Progenitor cell of endocrine pancreas (in vitro differentiated cells): ENCODE measurements at places on chromosomes 7 and 10. TPM values are rescaled to one million over a fixed set of nuclear protein-coding genes. Genes with fewer than 3 reads are reported as not detected.

DNA sequence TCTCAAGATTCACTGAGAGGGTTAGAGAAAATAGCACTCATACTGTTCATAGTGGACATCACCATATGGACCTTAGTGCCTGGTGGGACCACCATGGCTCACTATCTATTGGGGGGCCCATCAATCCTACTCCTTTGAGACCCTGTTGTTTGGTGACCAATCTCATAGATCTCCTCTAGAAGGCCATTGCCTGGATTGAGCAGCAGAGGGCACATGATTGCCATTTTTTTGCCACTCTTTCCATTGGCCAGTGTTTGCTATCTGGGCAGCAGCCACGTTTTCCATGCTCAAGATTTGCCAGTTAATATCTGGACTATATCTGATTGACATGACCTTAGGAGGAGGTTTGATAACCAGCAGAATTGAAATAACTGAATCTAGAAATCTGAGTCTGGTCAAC, 244.5 kb downstream of the ITGB1 start:
- H3K27me3 ChIP-seq: no peaks in the 10 kb centered on the region
- peaks cover 4% of the 10 kb centered on the region for H3K4me1 ChIP-seq
- no peak overlapping the region for H3K27ac ChIP-seq

GRCh38 chr10:79084972-79085597, 16.3 kb downstream of the ZMIZ1 start:
- no peak for DNase-seq
- H3K36me3 ChIP-seq: no peaks in the 10 kb centered on the region
- H3K27me3 ChIP-seq: no peaks in the 10 kb centered on the region
- H3K4me3 ChIP-seq: no peak overlapping the region

DNA sequence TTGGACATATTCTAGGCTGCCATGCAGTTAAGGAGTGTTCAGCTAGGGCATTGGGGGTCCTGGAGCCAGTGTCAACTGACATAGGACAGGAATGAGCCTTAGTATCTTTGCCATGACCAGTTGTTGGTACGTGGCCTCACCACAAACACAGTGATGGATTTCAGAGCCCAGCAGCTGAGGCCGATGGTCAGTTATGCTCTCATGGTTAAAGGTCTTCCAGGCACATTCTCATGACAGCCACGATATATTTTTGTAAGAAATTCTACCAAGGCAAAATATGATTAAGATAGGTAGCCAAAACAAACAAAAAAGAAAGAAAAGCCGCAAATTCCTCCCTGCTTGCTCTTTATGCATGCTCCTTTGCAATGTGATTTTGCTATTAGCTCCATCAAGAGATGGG, 47.8 kb downstream of the CDHR3 start:
- H3K4me3 ChIP-seq: no peak overlapping the region
- no peak for DNase-seq
- H3K4me1 ChIP-seq: peaks cover 14% of the 10 kb centered on the region
- peaks cover 27% of the 10 kb centered on the region for H3K27me3 ChIP-seq
- no peak overlapping the region for H3K27ac ChIP-seq

DNA sequence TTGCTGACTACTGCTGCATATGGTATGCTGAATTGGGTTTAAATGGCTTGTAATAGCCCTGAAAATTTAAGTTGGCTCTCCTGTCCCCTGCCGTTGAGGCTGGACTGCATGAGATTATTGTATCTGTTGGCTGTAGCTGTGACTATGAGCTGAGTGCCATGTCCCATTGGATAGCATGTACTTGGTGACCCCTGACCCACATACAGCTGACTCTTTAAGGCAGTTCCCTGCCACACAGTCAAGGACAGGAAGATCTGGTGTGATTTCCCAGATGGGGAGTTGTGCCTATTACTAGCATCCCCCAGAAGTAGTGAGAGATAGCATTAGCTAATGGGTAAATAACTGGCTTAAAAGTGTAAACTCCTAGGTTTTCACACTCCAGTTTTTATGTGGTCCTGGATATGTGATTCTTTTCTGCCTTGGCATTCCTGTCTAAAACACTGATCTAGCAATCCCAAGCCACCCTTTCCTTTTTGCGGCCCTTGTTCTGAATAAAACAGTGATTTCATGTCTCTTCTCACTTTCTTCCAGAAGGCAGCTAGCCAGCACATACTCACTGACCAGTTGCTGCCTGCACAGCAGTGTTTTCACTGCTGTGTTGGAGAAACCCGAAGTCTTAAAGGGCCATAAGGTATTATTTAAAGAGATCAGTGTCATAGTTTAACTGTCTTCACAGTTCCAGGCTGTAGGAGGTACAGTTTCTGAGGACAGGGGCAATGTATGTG, 35.9 kb downstream of the LRRC4 start:
- no peak overlapping the region for H3K27ac ChIP-seq
- no peaks in the 10 kb centered on the region for H3K27me3 ChIP-seq
- DNase-seq: no peak
- no peak overlapping the region for H3K4me3 ChIP-seq
- H3K4me1 ChIP-seq: peaks cover 29% of the 10 kb centered on the region
- H3K36me3 ChIP-seq: peaks cover 20% of the 10 kb centered on the region

DNA sequence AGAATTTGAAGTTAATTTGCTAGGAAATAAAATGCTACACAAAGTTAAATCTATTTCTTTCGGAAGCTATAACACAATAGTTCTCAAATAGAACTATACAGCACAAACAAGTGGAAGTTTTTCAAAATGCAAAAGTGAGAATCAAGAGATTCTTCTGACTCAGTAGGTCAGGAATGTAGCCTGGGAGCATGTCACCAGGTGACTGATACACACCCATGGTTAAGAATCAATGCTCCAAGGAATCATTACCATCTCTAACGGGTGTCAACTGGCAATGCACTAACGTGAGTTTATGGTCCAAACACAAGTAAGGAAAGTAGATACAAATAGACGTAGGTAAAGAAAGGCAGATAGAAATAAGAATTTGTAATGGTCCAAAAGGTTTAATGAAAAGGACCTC, 170.5 kb downstream of the SRPK2 start:
- H3K4me3 ChIP-seq: no peak overlapping the region
- H3K27me3 ChIP-seq: no peaks in the 10 kb centered on the region
- DNase-seq: no peak
- peaks cover 30% of the 10 kb centered on the region for H3K4me1 ChIP-seq

- H3K4me3 ChIP-seq: no peak overlapping the region
- no peaks in the 10 kb centered on the region for H3K36me3 ChIP-seq
- H3K27ac ChIP-seq: no peak overlapping the region
Measured at GRCh38 chr7:80632819-80633218, 5.6 kb upstream of the CD36 start.

DNA sequence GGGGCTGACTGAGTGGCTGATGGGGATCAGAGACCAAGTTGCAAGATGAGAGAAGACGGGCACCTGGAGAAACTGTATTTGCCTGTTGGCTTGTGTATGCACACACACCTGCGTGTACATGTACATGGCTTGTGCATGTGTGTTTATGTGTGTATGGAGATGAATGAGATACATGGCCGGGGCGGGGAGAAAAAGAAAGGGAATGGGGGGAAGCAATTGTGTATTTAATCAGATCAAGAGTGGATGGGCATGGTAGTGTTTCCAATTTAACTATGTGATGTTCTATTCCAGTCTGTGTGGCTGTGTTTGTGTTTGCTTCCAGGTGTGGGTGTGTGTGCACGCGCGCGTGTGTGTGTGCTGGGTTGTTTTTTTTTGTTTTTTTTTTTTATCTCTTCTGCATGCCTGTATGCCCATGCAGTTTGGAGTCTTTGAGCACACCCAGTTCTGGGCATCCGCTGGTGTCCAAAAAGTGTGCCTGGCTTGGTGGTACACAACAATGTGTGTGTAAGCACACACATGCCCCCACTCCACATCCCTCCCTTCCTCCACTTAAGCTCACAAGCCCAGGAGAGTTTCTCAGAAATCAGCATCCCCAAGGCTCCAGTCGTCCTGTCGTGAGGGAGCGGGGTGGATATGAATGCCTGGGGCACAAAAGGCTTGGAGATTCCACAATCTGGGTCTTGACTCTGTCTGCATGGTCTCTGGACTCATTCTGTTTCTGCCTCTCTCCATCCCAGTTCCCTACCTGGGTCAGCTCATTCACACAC, 2.5 kb upstream of the VGF start:
- H3K4me1 ChIP-seq: peaks cover 9% of the 10 kb centered on the region
- no peaks in the 10 kb centered on the region for H3K36me3 ChIP-seq
- H3K4me3 ChIP-seq: no peak overlapping the region
- peak overlapping the region; percentile 72 for H3K27ac ChIP-seq
- no peak for DNase-seq
- H3K27me3 ChIP-seq: peaks cover 74% of the 10 kb centered on the region

- peak overlapping the region; percentile 91 for H3K27ac ChIP-seq
- H3K4me1 ChIP-seq: peaks cover 46% of the 10 kb centered on the region
- no peaks in the 10 kb centered on the region for H3K27me3 ChIP-seq
- DNase-seq: no peak
Measured at GRCh38 chr10:72097448-72098300, 9.3 kb upstream of the SPOCK2 start.

GRCh38 chr10:96038476-96039387, 4.7 kb upstream of the CCNJ start:
- no peak overlapping the region for H3K27ac ChIP-seq
- H3K4me1 ChIP-seq: peaks cover 7% of the 10 kb centered on the region
- no peak for DNase-seq
- no peak overlapping the region for H3K4me3 ChIP-seq
- no peaks in the 10 kb centered on the region for H3K27me3 ChIP-seq

DNA sequence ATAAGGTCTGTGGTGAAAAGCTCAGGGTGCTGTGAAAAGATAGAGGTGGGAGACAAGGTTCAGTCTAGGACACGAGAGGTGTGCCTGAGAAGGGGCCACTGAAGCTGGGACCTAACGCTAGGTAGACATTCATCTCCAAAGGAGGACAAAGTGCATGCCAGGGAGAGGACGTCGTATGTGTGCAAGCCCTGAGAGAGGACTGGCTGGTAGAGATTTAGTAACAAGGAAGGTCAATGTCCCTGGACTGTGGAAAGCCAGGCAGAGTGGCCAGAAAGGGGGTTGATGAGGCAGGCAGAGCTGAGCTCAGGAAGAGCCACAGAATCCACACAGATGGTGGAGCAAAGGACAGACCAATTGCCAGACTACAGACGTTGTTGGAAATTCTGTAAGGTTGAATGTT, 817.6 kb downstream of the CCSER2 start:
- no peak overlapping the region for H3K27ac ChIP-seq
- no peak for DNase-seq
- peaks cover 2% of the 10 kb centered on the region for H3K36me3 ChIP-seq
- H3K27me3 ChIP-seq: peaks cover 21% of the 10 kb centered on the region

- no peak for DNase-seq
- H3K27ac ChIP-seq: no peak overlapping the region
- H3K36me3 ChIP-seq: peaks cover 3% of the 10 kb centered on the region
- H3K27me3 ChIP-seq: no peaks in the 10 kb centered on the region
- H3K4me1 ChIP-seq: peaks cover 1% of the 10 kb centered on the region
- no peak overlapping the region for H3K4me3 ChIP-seq
Measured at GRCh38 chr10:101938305-101939007, 94.9 kb upstream of the KCNIP2 start.

DNA sequence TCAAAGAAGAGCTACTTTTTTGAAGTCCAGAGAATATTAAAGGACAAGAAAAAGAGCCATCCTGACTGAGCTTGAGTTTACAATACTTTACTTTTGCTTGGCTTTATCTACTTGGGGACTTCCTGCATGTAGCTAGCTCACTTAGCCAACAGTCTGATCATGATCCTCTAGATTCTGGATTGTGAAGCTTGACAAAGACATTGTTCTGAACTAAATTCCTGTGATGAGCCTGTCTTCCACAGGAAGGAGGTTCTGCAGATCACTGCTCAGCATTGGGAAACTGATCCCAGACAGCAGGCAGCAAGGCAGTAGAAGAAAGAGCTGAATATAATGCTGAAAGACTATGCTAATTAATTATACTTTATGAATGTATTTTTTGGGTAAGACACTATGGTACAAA, 296.4 kb downstream of the DGKB start:
- peaks cover 3% of the 10 kb centered on the region for H3K36me3 ChIP-seq
- H3K27me3 ChIP-seq: no peaks in the 10 kb centered on the region
- no peak for DNase-seq
- H3K4me1 ChIP-seq: peaks cover 9% of the 10 kb centered on the region

GRCh38 chr7:7329326-7329725, 147.0 kb downstream of the C1GALT1 start:
- no peaks in the 10 kb centered on the region for H3K36me3 ChIP-seq
- no peak overlapping the region for H3K27ac ChIP-seq
- no peak for DNase-seq
- peaks cover 4% of the 10 kb centered on the region for H3K27me3 ChIP-seq
- H3K4me3 ChIP-seq: no peak overlapping the region

GRCh38 chr10:116112232-116113231, 160.5 kb downstream of the GFRA1 start:
- peaks cover 13% of the 10 kb centered on the region for H3K4me1 ChIP-seq
- no peak for DNase-seq
- H3K27ac ChIP-seq: no peak overlapping the region
- H3K4me3 ChIP-seq: no peak overlapping the region
- no peaks in the 10 kb centered on the region for H3K27me3 ChIP-seq
- H3K36me3 ChIP-seq: no peaks in the 10 kb centered on the region

DNA sequence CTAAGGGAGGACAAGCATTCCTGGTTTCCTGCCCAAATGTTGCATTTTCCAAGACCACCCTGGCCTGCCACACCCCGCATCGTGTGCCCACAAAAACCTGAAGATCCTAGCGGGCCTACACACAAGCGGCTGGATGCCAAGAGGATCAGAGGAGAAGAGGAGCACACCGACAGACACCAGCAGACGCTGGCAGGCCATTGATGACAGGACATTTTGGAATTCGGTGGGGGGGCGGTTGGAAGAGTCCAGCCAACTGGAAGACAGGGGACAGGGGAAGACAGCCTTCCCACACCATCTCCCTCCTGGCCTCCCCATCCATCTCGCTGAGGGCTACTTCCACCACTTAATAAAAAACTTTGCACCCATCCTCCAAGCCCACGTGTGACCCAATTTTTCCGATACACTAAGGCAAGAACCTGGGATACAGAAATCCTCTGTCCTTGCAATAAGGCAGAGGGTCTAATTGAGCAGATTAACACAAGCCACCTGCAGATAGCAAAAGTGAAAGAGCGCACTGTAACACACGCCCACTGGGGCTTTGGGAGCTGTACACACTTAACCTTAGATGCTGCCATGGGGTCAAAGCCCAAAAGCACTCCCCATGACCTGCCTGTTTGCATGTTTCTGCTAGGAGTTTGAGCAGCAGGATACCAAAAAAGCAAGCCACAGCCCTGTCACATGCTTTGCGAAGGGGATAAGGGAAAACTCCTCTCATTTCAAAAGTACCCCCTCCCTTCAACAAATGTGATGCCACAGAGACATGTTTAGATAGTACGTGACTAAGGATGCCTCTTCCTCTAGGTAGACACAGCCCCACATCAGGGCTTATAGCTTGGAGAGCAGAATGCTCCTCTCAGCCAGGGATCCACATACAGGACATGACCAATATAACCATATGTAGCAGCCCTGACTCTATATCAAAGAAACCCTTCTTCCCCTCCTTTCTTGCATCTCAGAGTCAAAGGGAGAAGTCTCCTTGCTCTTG, 13.4 kb upstream of the SMNDC1 start:
- H3K36me3 ChIP-seq: peaks cover 4% of the 10 kb centered on the region
- no peaks in the 10 kb centered on the region for H3K27me3 ChIP-seq
- no peak for DNase-seq
- H3K4me3 ChIP-seq: no peak overlapping the region
- H3K4me1 ChIP-seq: peaks cover 4% of the 10 kb centered on the region
- H3K27ac ChIP-seq: no peak overlapping the region

The BEND7 gene
- 43.2 and 47.8 TPM in 2 replicates for total RNA-seq

The FAM170B gene
- not detected in 2 replicates for total RNA-seq

The IL2RA gene
- total RNA-seq: not detected in 2 replicates

The STAM gene
- 25.1 and 27.8 TPM in 2 replicates for total RNA-seq

The RAMP3 gene
- total RNA-seq: not detected in 2 replicates

The HOXA4 gene
- 13.7 TPM in 2 replicates for total RNA-seq
